Activated naive CD4-positive, alpha-beta T cell treated with Interleukin-2 at 50 U/mL for 16 hours (primary cell): ENCODE measurements at places on chromosomes 11 and 22.

GRCh38 chr11:16357775-16358174 is 1.4 kb upstream of the SOX6 start:
- no peak for DNase-seq

GRCh38 chr11:77497368-77497767 is 23.5 kb upstream of the PAK1 start:
- DNase-seq, result no peak

DNA sequence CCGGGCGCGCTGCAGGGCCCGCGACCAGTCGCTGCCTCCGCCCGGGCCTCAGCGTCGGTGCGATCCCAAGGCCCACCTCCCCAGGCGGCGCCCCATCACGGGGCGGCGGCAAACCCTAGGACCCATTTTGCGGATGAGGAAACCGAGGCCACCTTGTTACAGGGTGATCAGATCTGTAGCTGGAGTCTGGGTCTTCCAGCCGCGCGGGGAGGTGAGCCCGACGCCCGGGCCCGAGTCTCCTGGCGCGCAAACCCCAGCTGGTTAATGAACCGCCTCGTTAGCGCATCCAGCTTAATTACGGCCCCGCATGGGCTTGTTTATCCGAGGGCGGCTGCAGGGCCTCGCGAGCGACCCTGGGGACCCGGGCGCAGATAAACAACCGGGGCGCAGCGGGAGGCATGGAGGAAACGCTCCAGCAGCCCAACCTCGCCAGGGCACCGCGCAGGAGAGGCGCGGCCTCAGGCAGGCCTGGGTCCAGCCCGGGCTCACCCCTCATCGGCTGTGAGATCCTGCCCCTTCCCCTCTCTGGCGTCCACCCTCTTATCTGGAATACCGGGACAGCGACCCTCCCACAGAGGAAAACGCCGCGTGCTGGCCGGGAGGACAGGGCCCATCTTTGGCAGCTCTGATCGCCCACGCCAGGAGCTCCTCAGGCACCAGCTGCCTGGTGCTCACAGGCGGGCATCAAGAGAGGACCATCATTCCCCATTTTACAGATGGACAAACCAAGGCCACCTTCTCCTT is 14.7 kb downstream of the OTUB1 start:
- DNase-seq, result no peak

GRCh38 chr11:48017105-48017830 is 36.9 kb downstream of the PTPRJ start:
- peak; percentile 55 for DNase-seq

DNA sequence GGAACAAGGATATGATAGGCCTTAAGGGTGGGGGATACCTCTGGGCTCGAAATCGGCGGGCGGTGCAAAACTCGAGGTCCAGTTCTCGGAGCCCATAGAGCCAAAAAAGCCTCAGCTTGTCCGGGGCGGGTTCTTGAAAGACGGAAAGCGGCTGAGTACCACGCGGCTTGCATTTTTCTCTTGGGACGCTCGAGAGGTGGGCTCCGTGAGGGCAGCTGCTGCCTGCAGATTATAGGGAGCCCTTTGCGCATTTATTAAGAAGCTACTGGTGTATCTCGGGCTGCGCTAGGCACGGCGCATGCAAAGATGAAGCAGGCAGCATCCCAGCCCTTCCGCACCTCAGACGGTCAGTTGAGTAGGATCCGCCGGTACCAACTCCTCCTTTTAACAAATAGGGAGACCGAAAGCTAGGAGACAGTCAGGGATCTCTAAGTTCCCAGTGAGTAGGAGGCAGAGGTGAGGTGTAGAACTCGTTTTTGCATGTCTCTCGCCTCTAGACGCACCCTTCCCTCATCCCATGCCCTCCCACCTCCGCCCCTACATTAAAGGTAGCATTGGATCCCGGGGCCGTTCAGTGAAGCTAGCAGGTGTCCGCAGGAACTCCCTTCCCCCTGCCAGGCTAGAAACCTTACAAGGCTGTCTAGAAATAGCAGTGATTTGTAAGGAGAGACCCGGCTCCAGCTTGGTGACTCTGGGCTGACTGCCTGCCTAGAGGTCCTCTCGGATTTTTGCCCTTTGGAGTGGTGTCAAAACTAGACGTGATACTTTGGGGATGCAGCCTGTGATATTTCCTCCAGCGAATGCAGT is 768 bp downstream of the LDHA start:
- peak; percentile 19 for DNase-seq

GRCh38 chr11:134685793-134686380 is 273.8 kb upstream of the B3GAT1 start:
- DNase-seq, result no peak

DNA sequence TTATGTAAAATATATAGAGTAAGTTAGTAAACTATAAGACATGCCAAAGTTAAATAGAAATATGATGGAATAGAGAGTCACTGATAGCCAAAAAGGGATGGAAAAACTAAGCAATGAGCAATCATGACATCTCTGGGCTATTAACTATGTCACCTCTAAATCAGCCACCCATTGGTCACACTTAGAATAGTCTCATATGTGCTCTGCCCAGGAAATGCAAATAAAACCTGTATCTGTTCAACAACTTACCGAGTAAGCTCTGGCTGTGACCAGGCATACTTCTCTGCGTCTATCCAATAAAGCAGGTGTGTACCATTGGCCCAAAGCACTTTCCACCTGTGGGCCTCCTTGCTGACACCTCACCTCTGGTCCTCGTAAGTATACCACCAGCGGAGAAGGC is 1.6 kb upstream of the ARL14EP start:
- DNase-seq, result no peak

GRCh38 chr11:127006311-127006710 is 5.7 kb upstream of the KIRREL3 start:
- DNase-seq, result no peak

DNA sequence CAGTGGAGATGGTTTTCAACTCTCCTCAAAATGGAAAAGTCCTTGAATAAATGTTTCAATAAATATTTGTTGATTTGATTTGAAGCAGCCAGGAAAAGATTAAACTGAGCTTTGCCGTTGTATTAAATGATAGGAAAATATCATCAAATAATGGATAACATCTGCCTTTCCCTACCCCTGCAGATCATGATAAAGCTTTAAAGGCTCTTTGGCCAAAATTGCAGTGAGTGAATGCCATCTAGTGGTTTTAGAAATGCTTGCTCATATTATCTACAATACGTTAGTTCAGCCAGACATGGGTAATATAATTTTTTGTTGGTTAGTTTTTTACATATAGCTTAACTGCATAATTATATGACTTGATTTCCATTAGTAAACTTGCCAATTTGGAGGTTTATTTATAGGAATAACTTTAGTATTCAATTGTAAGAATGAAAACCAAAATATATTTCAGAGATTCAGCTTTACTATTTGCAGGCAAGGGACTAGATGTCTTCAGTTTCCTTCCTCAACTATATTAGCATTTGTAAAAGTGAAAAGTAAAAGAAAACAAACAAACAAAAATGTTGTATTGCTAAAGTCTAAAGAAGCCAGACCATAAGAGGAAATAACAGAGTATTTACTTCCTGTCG is 159.2 kb downstream of the MSANTD4 start:
- DNase-seq, result no peak

- DNase-seq, result no peak
These were observed 19.1 kb downstream of the LRP5 start for GRCh38 chr11:68331338-68331947.

- DNase-seq, result no peak
These were observed 24.5 kb upstream of the MMP8 start for GRCh38 chr11:102749101-102749722.

DNA sequence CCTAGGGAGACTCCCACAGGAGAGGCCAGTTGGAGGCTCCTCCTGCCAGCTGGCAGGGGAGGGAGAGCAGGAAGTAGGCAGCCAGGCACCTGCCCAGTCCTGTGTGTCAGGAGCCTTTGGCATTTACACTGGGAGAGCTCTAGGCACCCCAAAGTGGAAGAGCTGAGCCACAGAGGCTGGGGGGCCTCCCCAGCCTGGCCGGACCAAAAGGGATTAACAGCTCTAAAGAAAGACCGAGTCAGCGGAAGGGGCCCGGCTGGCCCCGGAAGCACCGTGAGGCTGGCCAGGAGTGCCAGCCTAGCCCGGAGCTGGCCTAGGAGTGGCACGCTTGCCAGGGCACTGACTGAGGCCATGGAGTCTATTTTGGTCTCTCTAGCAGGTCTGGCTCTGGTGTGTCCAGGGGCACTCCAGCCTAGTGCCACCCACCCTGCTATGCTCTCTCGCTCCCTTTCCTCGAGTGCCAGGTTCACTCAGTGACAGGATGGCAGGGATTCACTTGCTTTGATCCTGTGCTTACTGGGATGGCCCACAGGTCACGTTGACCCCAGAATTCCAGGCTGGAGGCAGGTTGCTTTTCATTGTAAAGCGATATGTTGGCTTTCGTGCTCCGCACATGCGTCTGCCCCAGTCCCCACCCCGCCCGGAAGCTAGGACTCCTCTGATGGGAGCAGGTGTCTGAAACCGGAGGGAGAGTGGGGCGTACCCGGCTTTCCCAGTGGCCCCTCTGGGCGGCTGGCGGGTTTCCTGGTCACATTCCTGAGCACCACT is 3.3 kb upstream of the KMT5B start:
- DNase-seq, result no peak

DNA sequence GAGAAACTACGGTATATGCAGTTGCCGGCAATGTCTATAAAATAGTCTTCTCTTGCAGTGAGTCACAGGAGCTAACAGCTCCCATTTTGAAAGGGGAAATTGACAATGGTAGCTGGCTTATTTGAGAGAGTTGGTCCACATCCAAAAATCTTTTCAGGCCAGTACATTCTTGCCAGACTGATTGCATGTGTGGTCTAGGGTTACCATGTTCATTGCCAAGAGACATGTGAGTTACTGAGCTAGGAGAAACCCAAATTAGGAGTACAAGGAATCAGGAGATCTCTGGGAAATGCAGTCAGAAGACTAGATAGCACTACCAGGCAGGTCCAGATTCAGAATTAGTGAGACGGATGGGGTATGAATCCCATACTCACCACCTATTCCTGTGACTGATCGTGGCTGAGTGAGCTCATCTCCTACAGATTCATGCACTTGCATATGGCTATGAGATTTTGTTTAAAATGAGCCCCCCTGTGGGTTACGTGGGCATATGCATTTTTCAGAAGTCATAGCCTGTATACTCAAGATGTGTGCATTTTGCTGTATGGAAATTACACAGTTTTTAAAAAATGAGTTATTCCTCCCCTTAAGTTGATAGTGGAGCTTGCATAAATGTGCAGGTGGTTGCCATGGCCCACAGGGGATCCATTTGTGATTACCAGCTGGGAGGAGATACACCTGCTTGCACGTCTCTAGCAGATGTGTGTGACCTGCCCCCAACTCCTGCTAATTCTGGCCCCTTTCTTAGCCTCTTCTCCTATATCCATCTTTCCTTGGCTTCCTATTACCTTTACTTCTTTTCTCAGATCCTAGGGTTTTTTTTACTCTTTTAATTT is 102.7 kb downstream of the COMMD9 start:
- DNase-seq, result no peak

GRCh38 chr11:44047931-44048431 is at the start of gene ACCSL:
Gene ACCSL (plus strand): TSS chr11:44047981. CDS start chr11:44048037, 56 bp downstream.
- no peak for DNase-seq

GRCh38 chr11:103585911-103586310 is 450.5 kb upstream of the DDI1 start:
- DNase-seq, result no peak

DNA sequence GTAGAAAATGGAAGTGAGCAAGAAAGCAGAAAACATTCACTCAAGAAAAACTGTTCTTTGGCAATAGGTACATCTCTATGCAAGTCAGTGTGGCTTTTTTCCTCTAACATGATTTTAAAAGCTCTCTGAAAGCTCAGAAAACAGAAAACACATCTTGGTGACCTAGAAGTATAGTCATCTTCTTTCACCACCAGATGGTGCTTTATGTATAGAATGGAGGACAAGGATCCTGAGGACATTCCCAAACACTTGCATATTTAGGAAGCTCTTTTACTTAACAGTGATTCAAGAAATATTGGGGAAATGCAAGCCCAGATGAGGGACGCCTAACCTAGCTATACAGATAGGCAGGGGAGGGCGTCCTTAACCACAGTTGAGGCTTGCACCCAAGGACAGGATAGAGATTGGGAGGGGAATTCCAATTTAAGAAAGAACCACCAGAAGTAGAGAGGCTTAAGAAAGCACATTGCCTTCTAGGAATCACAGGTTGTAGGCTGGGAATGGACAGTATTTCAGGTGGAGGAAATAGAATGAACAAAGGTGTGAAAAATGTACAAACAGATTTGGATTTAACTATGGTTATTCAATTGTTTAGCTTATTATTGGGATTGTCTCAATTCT is 13.8 kb upstream of the CCDC81 start:
- no peak for DNase-seq

DNA sequence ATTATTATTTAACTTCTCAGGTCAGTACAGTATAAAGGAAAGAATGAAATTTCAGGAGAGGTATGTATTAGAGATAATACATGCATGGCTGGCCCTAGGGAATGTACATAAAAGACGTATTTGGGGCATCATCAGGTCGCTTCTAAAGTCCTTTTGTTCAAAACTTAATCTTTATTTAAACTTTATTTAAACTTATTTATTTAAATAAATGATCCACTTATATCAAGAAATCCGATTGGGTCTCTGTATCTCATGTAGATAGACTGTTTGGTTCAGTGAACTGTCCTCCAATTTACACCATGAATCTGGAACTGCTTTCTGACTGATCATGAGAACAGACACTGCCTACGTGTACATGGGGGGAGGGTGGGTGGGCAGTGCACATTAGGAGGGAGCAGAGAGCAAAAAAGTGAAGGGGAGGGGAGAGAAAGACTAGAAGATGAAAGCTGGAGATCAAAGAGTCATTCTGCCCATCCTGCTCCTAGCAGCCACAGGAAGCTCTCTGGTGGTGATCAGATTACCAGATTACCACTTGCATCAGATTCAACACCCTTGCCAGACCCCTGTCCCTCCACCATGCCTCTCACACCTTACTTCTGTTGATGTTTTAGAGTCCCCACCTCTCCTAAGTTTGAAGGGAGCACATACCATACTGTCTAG is 92.1 kb upstream of the MTMR2 start:
- DNase-seq, result peak; percentile 18

DNA sequence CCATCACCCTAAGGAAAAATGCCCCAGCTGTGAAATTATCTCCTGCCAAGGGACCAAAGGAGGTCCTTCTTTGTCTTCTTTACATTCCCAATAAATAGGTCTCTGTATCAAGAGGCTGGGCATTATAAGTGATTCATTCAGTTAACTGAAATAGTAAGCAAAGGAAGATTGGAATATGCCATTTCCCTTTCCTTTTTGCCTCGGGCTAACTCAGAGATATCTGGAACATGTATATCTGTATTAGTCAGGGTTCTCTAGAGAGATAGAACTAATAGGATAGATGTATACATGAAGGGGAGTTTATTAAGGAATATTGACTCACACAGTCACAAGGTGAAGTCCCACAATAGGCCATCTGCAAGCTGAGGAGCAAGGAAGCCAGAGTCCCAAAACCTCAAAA is 15.3 kb upstream of the CWF19L2 start:
- no peak for DNase-seq

- no peak for DNase-seq
These were observed 20.4 kb downstream of the FCHSD2 start for GRCh38 chr11:73121692-73122091.
